AG04449 (cell line): ENCODE measurements at places on chromosomes 4 and X.

DNA sequence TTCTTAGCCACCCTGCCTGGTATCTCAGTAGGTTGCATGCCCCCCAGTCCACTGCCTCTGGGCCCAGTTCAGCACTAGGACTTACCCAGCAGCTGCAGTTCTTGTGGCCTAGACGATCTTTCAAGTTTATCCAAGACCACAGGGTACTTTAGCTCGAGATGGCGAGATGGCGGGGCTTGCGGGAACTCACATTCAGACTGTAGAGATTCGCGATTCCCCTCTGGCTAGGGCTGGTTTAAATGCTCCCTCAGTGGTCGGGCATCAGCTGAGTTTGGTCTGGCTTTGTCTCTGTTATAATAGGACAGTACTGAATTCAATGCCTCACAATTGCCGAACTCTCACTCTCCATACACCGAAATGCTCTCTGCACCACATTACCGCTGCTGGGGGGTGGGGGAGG lies 18.4 kb upstream of the RFC1 start:
- no peak for DNase-seq

- no peak for DNase-seq
Observed at GRCh38 chrX:71143508-71143907, 1.1 kb upstream of the NLGN3 start.

- DNase-seq = no peak
Observed at GRCh38 chr4:137226221-137226620, 306.1 kb downstream of the PCDH18 start.

GRCh38 chr4:123621072-123621705 lies 224.6 kb downstream of the SPRY1 start:
- no peak for DNase-seq

DNA sequence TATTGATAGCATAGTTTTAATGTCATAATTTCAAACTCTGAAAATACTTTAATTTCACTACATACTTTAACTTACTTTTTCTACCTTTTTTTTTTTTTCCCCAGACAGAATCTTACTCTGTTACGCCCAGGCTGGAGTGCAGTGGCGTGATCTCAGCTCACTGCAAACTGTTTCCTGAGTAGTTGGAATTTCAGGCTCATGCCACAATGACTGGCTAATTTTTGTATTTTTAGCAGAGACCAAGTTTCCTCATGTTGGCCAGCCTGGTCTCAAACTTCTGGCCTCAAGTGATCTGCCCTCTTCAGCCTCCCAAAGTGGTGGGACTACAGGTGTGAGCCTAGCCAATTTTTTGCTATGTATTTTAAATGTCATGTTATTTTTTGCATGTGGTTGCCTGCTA lies 741.6 kb downstream of the TRAM1L1 start:
- no peak for DNase-seq

DNA sequence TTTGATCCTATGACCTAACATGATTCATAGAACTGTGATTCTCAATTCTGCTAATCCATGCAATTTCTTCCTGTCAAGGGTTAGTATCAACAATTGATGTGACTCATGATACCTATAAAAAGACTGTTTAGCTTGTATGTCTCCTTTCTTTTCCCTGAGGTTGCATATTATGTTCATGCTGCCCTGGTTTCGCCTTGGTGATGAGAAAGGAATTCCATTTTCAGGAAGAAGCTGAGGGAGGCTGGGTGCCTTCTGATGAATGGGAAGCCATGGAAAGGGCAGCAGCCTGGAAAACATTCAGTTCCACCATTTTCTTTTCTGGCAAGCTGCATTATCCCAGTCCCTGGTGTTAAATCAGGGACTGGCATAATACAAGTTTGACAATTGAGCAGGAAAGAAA lies 976.5 kb downstream of the RPA4 start:
- DNase-seq = no peak

GRCh38 chr4:151167561-151167960 lies 68.1 kb downstream of the RPS3A start:
- no peak for DNase-seq

GRCh38 chr4:5971078-5971450 lies 47.2 kb downstream of the C4orf50 start:
- DNase-seq = no peak

DNA sequence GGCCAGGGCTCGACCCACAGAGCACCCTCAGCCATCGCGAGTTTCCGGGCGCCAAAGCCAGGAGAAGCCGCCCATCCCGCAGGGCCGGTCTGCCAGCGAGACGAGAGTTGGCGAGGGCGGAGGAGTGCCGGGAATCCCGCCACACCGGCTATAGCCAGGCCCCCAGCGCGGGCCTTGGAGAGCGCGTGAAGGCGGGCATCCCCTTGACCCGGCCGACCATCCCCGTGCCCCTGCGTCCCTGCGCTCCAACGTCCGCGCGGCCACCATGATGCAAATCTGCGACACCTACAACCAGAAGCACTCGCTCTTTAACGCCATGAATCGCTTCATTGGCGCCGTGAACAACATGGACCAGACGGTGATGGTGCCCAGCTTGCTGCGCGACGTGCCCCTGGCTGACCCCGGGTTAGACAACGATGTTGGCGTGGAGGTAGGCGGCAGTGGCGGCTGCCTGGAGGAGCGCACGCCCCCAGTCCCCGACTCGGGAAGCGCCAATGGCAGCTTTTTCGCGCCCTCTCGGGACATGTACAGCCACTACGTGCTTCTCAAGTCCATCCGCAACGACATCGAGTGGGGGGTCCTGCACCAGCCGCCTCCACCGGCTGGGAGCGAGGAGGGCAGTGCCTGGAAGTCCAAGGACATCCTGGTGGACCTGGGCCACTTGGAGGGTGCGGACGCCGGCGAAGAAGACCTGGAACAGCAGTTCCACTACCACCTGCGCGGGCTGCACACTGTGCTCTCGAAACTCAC lies 3.6 kb downstream of the MID1IP1 start:
- no peak for DNase-seq

GRCh38 chr4:76950956-76951671 lies 1.6 kb downstream of the SEPTIN11 start:
- no peak for DNase-seq

- DNase-seq = peak; percentile 14
Observed at GRCh38 chr4:52234561-52235440, 183.7 kb downstream of the SPATA18 start.

GRCh38 chr4:153418121-153418520 lies 48.0 kb upstream of the TMEM131L start:
- DNase-seq = no peak

- no peak for DNase-seq
Observed at GRCh38 chr4:37542706-37543105, 143.5 kb downstream of the RELL1 start.

DNA sequence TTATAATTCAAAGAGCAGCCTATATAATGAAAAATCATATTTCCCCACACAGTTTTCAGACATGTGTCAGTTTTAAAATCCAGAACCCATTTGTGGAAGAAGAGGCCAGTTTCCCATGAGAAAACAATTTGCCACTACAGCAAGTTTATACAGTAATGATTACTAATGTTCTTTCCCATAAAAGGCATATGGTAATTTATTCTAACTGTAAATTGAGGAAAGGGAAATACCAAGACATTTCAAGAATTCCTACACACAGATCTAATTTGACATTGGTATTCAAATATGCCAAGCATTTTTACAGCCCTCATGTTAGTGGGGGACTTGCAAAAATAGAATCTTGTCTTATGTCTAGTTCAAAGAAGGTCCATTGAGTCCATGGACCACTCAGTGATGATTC lies 1368.6 kb downstream of the FSTL5 start:
- DNase-seq = no peak

DNA sequence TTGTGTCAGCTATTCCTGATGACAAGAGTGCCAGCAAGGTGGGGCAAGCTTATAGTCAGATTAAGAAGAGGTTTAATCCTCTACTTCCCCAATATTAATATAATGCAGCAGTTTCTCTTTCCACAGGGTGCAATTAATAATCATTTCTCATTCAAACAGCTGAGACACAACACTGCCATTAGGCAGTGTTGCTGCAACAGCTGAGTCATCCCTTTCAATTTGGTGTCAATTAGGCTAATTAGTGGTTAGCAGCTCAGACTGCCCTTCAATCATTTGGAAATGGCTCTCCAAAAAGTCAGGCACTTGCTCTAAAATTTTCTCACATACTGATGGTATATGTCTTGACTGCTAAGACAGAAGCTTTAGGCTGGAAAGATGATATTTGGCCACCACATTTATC lies 265.7 kb upstream of the FAM241A start:
- no peak for DNase-seq

GRCh38 chrX:124805486-124805885 lies 459.1 kb downstream of the SH2D1A start:
- no peak for DNase-seq

DNA sequence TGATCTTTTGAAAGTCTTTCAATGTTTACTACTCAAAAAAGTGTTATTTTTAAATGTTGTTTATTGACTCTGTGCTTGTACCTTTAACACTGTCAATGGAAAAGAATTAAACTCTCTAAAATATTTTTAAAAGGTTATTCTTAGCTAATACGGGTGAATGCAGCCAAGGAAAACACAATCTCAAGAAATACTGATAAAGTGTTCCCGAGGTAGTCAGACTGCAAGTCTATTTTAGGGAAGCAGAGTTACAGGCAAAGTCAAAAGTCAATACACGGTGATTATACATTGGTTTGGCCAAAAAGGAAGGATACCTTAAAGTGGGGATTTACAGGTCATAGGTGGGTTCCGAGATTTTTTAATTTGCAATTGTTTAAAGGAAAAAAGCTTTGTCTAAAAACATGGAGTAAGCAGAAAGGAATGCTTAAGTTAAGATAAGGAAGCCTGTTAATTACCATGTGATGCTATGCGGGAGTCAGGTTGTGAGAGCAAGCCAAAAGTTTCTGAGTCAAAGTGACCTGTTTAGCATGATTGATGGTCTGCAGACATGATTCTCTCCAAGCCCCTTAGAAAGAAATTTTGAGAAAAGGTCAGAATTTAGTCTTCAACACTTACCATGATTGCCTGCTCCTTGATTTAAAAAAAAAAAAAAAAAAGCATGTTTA lies 288.4 kb downstream of the KLHL4 start:
- no peak for DNase-seq

- DNase-seq = no peak
Observed at GRCh38 chr4:151325949-151326246, 493 bp upstream of the SH3D19 start.

GRCh38 chrX:4588056-4588455 lies 874.6 kb upstream of the PRKX start:
- no peak for DNase-seq

- DNase-seq = no peak
Observed at GRCh38 chrX:70455366-70456202, 10.9 kb downstream of the DLG3 start.

DNA sequence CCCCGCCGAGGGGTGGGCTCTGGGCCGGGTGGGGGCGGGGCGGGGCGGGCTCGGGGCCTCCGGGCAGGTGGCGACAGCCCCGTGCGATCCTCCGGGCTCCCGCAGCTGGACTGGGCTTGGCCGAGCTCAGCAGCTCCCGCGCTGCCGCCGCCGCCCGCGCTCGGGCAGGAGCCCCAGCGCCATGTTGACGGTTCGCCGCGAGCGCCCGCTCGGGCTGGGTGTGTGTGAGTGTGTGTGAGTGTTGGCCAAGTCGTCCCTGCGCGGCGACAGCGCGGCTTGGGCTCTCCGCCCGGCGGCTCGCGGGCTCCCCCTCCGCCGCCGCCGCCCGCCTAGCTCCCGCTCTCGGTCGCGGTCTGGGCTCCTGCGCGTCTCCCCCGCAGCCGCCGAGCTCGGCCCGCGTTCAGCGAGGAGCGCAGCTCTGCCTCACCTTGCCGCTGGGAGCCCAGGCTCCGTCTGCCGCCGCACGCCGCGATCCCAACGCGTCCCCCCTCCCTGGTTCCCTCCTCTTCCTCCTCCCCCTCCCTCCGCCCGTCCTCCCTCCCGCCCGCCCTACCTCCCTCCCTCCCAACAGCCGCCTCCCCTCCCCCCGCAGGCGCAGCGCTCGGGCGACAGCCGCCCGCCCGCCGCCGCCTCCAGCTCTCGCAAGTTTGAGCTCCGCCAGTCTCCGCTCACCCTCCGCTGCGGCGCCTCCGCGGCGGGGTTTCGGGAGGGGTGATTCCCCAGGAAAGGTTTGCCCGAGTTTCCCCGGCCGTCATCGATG lies at the start of gene BCOR:
BCOR (minus strand) TSS at position 455 of the 760 bp plus-strand sequence. CDS start 20,029 bp downstream, outside the sequence.
- DNase-seq = no peak

GRCh38 chrX:83588409-83588808 lies 80.3 kb downstream of the POU3F4 start:
- no peak for DNase-seq

- DNase-seq = no peak
Observed at GRCh38 chr4:108454227-108454626, 166.1 kb upstream of the RPL34 start.

DNA sequence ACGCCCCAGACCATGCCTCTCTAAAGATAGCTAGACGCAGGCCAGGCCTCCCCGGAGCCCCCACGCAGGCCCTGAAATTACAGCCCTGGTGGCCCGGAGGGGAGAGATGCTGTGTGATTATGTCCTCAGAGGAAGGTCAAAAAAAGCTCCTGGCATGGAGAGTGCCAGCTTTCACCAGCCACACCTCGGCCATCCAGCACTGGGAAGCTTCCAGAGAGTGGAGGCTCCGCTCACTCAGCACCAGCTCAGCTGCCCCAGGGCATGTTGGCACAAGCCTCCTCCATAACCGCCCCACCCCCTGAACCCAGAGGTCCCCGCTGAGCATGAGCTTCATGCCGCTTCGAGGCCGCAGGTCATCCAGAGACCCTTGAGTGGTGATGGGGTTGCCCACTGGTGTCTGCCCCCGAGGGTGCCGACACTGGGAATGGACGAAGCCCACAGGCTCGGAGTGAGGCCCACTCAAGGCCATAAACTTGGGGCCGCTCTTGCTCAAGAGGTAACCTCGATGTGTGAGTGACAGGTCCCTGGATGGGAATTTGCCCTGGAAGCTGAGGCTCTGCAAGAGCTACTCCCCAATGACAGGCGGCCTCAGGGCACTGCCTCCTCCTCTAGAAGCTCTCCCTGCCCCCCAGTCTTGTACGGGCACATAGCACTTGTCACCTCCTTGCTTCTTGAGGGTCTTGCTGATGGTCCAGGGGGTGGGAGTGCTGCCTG lies 4.4 kb upstream of the BGN start:
- DNase-seq = no peak

GRCh38 chr4:11138964-11139363 lies 289.7 kb downstream of the HS3ST1 start:
- no peak for DNase-seq

DNA sequence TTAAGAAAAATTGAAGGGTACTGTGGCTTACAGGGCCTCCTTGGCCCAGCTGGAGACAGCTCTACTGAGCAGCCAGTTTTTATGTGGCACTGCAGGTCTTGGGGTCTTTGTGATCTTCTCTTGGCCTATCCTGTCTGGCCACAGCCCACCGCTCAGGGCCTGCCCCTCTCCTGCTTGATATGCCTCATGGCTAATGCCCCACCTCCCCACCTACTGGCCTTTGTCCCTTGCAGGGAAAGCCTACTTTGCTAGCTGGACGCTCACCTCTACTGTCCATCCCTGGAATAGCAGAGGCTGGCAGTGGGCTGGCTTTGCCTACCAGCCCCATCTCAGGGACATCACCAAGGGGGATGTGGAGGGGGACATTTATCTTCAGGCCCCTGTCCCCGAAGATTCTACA lies 134.1 kb downstream of the PJA1 start:
- no peak for DNase-seq

DNA sequence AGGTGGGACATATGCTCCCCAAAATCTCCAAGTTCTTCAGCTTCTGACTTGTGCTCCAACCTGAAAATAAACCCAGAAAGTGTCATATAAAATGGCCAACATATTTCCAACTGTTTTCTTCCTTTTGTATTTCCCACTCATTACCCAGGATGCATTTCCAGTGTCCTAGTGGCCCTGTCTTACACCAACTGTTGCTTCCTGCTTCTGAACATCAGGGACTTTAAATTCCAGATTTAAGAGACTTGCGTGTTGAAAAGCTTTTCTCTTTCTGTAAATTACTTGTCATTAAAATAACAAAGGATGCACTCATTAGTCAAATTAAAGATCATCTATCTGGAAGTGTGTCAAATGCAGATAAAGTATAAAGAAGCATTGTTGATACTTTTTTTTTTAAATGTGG lies 19.9 kb downstream of the MID1 start:
- DNase-seq = no peak
